Stimulated activated CD8-positive, alpha-beta memory T cell treated with anti-CD3 and anti-CD28 coated beads, Interleukin-4, amount 100 ng/mL, for 48 hours (primary cell): ENCODE measurements at places on chromosomes 2 and 18.

DNA sequence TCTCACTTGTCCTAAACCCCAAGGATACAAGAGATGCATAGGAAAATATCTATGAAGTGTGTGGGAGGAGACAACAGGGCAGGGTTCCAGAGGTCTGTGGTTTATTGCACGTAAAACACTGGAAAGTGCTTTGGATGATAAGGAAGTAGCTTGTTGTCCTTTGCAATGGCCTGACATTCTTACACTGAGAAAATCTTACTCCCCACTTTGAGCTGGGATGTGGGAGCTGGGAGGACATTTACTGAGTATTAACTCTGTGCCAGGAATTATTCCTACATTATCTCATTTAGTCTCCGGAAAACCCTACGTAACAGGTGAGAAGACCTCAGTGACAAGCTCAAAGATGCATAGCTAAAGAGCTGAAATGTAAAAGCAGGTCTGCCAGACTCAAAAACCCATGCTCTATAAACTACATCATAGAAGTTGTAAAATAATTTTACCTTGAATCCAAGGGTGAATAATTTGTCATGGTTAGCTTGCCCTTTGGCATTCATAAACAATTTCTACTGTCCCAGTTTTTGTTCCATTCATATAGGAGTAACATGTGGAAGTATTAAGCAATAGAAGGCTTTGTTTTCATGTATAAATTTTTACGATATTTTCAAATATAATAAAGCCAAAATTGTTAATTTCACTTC is 9.2 kb upstream of the GALNT3 start:
- DNase-seq = no peak

GRCh38 chr2:104744537-104744936 is 109.4 kb upstream of the POU3F3 start:
- no peak for DNase-seq

DNA sequence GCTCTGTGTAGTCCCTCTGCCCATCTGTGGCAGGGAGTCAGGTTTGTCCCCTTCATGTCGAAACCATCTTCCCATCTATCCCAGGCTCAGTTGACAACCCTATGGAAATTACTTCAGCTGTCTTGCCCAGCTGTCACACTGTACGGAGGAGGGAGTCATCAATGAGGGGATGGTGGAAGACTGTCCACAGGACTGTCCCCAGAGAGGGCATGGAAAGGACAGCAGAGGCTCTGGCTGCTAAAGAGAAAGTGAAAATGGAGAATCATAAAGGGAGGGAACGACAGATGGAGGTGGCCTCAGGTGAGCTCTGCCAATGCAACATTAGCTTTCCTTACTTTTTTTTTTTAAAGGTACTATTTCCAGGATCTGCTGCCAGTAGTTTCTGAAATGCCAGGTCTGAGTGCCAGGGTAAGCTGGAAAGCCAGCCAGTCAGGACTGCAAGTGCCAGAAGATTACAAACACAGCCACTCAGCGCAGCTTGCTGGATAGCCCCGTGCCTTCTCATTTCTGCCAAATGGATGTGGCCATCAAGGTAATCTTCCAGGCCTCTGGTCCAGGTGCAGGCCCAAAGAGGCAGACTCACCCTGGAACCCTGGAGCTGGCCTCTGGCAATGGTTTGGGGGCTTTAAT is 192.8 kb downstream of the AGPS start:
- no peak for DNase-seq

GRCh38 chr2:216083464-216084281 is 2.0 kb downstream of the TMEM169 start:
- DNase-seq = no peak

DNA sequence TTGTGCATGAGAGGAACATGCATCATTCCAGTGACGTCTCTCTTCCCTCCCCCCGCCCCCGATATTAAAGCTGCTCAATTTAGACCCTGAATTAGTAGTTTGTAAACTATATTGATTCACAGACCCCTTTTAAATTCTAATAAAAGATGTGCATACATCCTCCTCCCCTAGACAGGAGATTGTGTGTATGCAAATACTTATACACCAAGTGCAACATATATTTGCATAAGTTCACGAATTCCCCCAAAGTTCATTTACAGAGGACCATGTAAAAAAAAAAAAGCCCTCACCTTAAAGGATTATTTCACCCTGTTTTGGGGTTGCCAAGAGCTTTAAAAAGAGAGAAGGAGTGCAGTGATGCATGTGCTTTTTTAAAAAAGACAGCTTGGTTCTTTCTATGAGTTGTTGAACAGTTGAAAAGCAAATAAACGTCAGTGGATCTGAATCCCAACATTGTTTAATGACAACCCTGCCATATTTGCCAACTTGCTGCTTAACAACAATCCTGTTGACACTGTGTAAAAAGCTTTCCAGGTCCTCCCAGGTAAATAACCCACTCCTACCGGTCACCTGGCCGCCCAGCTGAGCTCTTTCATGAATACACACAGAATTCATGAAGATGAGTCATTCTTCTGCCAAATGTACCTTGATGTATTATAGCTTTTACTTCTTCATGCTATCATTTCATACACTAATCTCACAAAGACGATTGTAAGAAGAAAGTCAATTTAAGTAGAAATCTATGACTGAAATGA is 211.5 kb downstream of the IKZF2 start:
- no peak for DNase-seq

DNA sequence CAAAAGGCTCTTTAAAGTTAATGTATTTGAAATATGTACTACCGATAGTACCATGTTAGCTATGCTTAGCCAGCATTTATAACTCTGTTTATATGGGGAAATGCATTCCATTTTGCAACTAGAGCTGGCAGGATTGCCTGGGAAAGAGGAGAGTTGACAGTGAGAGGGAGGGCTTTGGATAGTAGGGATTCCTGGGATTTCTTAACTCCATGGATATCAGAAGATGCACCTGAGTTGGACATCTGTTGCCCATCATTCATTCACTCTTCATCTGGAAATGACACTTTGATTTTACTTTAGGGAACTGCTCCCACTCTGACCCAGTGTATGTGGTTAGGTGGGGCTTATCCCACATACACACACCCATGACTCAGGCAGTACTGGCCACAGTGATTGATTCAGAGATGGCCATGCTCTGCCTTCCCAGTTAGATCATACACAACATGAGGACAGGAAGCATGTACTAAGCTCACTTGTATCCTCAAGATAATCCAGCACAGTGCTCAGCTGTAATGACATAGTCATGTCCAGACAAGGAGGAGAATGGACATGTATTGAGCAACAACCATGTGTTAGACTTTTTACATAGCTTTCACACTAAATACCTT is 248.8 kb downstream of the MREG start:
- DNase-seq = no peak

DNA sequence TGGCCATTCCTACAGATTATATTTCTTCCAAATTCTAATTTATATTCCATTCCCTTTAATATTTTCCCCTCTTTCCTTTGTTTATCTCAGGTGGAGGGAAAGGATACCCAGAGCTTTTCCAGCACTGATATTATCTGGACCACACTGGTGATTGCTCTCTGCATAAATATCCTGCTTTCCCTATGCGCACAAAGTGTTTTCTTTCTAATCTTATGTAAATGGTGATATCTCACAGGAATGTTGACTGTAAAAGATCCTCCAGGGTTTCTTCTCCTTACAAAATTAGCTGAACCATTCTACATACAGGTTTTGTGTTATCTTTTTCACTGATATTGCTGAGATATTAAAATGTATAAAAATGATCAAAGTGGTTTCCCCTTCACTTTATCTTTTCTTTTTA is 59.1 kb upstream of the GALNT13 start:
- no peak for DNase-seq

- no peak for DNase-seq
Observed at GRCh38 chr18:55577812-55578539, 10.0 kb downstream of the TCF4 start.

DNA sequence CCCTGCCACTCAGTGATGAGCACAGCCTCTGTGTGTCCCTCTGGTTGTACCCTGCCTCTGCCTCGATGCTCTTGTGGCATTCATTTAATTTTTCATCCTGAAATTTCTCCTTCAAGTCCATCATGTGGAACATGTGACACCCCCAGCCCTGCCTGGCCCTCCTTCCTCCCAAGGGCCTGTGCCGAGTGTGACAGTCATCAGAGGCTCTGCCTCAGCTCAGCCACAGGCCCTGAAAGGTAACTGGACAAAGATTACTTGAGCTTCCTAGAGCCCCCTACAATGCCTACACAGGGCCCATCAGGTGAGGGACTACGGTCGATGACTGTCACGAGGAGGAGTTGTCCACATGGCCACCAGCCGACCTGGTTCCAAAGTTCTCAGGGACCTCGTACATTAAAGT is 75.1 kb downstream of the C1QL2 start:
- DNase-seq = no peak

- no peak for DNase-seq
Observed at GRCh38 chr2:172833898-172834297, 98.3 kb downstream of the RAPGEF4 start.

- DNase-seq = no peak
Observed at GRCh38 chr2:120881981-120882788, 146.5 kb downstream of the GLI2 start.

GRCh38 chr2:69190743-69191404 is 177.9 kb downstream of the ANTXR1 start:
- no peak for DNase-seq

DNA sequence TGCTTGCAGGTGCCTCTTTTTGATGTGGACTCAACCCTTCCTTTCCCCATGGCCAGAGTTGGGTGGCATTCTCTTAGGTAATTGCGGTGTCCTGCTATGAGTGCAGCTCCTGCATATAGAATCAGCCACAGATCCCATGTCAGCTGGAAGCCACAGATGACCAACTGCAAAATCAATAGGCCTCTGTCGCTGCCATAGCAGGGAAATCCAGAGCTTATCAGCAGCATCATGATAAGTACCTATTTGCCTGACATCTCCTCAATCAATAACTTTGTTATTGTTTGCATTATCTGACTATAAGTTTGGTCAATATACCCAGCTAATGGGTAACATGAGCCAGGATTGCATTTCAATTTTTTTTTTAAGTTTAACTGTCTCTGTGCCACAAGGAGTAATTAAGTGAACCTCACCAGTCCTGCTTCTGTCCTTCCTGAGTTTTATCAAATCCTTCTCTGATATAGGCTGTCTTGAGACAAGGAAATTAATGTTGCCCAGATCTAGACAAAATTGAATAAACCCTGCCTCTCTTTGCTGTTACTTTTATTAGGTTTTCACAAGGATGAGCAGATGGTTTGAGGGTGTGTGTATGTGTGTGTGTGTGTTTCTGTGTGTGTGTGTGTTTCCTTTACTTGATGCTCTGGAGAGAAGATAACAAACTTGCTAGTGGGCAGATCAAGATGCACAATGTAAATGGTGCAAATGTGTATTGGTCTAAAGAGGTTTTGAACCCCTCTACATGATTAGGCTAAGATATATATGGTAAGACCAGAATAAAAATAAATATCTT is 59.6 kb upstream of the CREB1 start:
- no peak for DNase-seq
